ENCODE measurements at places on chromosomes 3 and 15. TPM values are rescaled to one million over a fixed set of nuclear protein-coding genes. Genes with fewer than 3 reads are reported as not detected.

Gene AQP9
- total RNA-seq, result under 0.01 TPM

Gene IL5RA
- total RNA-seq, result not detected

Gene PLCB2
- under 0.01 TPM for total RNA-seq

Gene ATP13A4
- total RNA-seq, result not detected

Gene NECTIN3
- total RNA-seq, result 52.5 TPM

Gene XCR1
- total RNA-seq, result not detected

Gene DNAJB8
- not detected for total RNA-seq

Gene PP2D1
- total RNA-seq, result not detected

Gene GPR176
- total RNA-seq, result 173 TPM

Gene FBXW12
- not detected for total RNA-seq

Gene KLF15
- 4.4 TPM for total RNA-seq

Gene ASB14
- total RNA-seq, result not detected
